ENCODE measurements at places on chromosomes 6 and 20.

GRCh38 chr6:81818901-81819361 is 66.5 kb upstream of the TENT5A start:
- no peak for DNase-seq

- DNase-seq = no peak
Measured at GRCh38 chr6:111699123-111699522, 93.4 kb upstream of the TRAF3IP2 start.

GRCh38 chr6:151075930-151076555 is 163.7 kb upstream of the AKAP12 start:
- no peak for DNase-seq

- DNase-seq = no peak
Measured at GRCh38 chr6:118917546-118918328, 17.2 kb downstream of the MCM9 start.

GRCh38 chr6:85125526-85125925 is 324.4 kb upstream of the NT5E start:
- DNase-seq = no peak

DNA sequence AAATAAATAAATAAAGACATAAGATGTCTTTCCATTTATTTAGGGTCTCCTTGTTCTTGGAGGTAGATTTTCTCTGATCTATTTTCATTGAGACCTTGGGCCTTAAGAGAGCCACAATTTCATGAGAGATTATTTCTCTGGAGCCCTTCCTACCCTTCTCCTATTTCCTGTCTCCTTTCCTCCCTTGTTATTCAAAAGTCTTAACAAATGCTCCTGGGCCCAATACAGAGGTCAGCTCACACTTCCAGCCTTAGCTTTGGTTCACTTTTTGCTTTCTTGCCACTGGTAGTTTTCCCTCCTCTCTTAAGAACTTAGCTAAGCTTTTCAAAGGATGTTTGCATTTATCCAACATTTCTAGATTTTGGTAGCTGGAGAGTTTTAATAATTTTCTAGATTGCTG is 44.0 kb downstream of the PTPRA start:
- DNase-seq = no peak

- no peak for DNase-seq
Measured at GRCh38 chr6:167826896-167827582, at the start of gene AFDN. TSS of gene AFDN (plus strand) at chr6:167826911. CDS start at chr6:167827133, 222 bp downstream.

DNA sequence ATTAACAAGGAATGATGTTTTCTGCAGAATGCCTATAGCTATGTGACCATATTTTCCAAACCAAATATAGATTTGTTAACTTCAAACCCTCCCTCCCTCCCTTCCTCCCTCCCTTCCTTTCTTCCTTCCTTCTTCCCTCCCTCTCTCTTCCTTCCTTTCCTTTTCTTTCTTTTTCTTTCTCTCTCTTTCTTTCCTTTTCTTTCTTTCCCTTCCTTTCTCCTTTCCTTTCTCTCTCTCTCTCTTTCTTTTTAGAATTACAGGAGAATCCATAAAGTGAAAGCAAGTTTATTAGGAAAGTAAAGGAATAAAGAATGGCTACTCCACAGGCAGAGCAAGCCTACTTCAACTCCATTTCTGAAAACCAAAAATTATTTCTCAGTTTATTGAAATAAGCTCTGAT is 153.0 kb downstream of the AHI1 start:
- DNase-seq = no peak

- DNase-seq = no peak
Measured at GRCh38 chr6:57108691-57109090, 18.7 kb downstream of the ZNF451 start.

DNA sequence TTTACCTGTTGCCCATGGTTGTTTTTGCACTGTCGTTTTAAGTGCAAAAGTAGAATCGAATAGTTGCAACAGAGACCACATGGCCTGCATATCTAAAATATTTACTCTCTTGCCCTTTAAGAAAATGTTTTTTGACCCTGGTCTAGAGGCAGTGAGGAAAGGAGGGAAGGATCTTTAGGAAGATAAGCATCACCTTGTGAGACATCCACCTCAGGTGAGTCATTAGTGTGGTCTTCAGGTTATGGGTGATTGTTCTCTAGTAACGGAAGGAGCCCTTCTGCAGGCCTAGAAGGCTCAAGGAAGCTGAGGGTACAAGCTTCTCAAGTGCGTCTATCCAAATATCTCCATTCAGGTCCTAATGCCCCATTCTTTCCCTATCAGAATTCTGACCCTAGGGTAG is 6.6 kb upstream of the RAB44 start:
- no peak for DNase-seq

- no peak for DNase-seq
Measured at GRCh38 chr6:120274547-120274946, 925.0 kb upstream of the MAN1A1 start.

DNA sequence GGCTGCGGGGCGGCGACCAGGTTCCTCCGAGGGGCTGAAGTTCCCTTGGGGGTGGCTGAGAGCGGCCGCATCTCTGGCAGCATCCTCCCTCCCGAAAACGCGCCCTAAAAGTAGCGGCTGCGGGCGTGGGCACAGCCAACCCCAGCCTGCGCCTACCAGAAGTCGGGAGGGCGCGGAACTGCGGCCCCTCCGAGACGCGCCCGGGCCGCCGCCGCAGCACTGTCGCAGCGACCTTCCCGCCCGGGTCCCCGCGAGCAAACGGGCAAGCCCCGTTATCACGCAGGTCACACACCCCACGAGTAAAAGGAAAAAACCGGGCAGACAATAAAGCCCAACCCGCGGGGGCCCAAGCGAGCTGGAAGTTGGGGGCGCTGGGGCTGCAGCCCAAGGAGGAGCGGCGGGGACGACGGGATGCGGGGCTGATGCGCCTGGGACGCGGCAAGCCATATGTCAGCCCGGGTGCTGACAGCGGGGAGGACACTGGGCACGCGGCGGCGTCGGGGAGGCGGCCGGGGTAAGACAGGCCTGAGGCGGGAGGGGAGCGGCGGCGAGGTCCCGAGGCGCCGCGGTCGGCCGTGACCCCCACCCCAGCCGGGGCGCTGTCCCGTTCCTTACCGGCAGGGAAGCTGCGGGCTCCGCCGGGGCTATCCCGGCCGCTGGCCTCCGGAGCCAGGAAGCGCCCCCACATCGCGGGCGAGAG is 659 bp downstream of the CEP85L start:
- DNase-seq = no peak

DNA sequence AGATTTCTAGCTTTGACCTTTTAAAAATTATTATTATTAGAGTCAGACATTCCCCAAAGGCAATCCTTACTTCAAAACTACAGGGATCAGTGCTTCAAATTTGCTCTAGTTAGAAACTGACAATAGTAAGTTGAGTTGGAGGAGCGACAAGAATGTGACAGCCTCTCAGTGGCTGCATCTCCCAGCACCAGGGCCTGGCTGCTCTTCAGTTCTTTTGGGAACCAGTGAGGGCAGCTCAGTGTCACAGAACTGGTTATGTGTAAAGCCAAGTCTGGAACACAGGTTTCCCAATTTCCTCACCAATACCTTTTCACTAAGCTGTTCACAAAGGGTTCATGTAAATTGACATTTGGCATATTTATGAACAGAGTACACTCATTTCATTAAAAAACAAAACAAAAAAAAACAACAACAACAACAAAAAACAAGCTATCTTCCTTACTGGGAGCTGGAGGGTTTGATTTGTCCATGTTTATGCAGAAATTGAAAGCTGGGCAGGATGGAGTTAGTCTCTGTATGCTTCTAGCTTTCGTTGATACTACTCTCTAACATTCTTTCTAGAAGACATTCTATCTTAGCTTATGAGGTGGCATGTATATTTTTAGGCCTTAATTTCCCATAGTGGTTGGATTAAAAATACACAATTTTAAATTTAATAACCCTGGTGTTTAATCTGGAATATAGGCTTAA is 95.0 kb downstream of the SAMD5 start:
- DNase-seq = no peak

DNA sequence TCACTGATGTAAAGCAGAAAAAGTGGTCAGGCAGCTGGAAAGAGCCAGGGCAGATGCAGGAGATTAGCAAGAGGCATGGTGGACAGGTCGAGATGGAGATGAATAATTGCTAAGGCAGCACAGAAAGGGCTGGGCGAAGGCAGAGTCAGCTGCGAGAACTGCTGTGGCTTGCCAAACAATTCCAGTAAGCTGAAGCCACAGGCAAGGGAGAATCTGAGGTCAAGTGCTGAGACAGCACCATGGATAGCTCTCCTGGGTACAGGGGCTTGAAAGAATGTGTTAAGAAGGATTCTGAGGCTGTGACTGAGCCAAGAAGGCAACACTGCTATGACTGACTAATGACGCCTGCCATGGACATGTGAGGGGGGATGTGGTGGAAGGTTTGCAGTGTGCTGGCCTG is 220.8 kb upstream of the FOXA2 start:
- peak; percentile 24 for DNase-seq

Measured in GOT3 (cell line).